Adrenal gland (tissue), 19 donors: ENCODE measurements at places on chromosomes 1 and 21. TPM values are rescaled to one million over a fixed set of nuclear protein-coding genes. Genes with fewer than 3 reads are reported as not detected.
A peak's percentile ranks its signal among the peaks of the same experiment; 100 is the strongest.

LAMB3 gene
- total RNA-seq: 11.8 TPM

RBBP5 gene
- 18.1 TPM for total RNA-seq

NPHS2 gene
- total RNA-seq: not detected

LRRN2 gene
- total RNA-seq: 6.0 TPM

NBPF6 gene
- not detected for total RNA-seq

DNA sequence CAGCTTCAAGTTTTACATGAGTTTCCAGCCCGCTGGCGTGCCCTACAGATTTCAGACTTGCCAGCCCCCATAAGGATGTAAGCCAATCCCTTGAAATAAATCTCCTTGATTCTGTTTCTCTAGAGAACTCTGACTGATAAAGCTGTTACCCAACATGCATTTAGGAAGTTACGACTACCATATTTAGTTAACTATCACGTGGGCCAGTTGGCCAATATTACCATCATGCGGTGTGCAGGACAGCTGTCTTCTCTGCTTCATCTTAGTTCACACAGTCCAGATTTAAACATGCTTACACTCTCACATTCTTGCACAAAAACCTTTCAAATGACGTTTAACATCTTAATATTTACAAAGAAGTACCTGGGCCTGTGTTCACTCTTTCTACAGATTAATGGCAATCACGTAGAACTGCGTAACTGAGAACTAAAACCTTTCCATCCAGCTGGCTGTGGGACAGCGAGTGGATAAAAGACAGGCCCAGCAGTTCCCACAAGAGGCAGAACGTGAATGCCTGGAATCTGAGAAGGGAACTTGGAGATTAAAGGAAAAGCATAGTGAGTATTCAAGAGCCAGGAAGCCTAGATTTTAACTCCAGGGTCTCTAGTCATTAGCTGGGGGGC is 20.8 kb downstream of the FAM177B start:
- DNase-seq: no peak

- DNase-seq: no peak
These were observed 120.6 kb downstream of the PTBP2 start for GRCh38 chr1:96842215-96842614.

- DNase-seq: no peak
These were observed 137.7 kb downstream of the RUNX1 start for GRCh38 chr21:34911360-34911759.

GRCh38 chr1:232150770-232151548 is 479.0 kb downstream of the SIPA1L2 start:
- no peak for DNase-seq

GRCh38 chr1:222285526-222285925 is 262.4 kb downstream of the HHIPL2 start:
- no peak for DNase-seq

- no peak for DNase-seq
These were observed 19.4 kb upstream of the CASZ1 start for GRCh38 chr1:10815858-10816195.

DNA sequence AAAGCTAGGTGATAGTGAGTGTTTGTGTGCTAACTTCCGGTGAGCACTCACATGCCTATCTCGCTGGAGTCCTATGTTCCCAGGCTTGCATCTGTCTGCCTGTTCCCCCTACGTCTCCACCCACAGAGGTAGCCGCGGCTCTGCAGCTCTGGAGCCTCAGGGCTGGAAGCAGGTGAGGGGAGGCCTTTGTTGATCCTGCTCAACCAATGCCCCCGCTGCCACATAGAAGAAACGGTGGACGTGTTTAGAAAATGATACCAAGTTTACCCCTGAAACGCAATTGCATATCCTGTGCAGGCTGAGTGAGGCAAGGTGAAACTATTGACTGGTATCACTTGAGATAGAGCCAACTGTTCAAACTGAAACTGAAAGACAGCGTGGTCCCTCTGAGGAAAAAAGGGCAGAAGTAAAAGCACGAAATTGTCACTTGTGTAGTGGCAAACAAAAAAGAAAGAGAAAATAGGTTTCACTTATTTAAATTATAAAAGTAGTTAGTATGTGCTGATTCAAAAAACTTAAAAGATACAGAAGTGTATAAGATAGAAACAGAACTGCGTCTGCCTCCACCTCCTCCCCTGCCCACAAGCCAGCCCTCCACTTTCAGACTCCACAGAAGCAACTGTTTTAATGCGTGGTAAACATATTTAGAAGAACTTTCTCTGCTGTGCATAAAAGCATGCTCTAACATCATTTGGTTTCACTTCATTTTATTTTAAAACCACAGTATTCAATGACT is 38.6 kb upstream of the ETS2 start:
- no peak for DNase-seq

DNA sequence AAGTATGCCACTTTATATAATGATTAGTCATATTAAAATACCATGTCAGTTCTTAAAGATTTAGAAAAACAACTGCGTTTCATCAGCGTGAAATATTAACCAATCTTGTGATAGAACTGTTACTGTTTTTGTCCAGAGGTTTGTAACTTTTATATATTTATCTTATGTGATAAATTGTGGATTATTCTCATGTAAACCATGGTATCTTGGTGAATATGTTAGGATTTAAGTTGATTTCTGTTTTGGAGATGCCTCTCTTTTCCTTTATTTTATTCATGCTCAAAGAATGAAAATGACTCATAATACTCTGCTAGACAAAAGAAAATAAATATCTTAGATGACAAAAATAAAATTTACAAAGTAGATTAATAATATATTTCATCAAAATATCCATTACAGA is 88.4 kb downstream of the ADGRL4 start:
- DNase-seq: no peak

DNA sequence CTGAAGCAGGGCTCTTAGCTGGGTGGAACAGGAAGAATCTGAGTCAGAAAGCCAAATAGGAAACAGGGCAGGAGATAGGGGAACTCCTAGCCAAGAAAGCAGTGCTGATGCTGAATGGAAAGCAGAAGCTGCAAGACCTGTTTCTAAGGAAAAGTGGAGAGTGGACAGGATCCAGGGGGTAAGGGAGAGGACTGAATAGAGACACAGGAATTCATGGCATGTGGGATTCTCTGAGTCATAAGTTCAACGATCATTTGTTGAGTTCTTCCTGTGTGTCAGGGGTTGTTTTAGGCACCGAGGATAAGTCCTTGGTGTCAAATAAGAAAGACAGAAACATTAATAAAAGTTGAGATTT is 153.8 kb upstream of the FGGY start:
- DNase-seq: peak; percentile 27

DNA sequence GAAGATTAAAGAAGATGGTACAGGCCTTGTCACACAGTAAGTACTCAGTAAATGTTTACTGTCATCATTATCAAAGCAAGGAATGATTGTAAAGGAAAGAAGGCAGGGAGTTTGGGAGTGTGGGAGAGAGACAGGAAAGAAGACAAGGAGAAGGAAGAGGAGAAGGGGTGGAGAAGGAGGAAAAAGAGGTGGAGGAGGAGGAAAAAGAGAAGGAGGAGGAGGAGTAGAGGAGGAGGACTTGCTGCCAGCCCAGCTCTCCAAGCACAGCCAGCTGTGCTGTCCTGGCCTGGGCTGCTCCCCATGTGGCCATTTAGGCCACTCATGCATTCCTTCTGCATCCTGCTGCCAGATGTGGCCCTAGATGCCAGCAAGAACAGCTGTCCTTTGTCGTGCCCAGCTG is 7.5 kb upstream of the DISP3 start:
- no peak for DNase-seq
